Stimulated activated CD8-positive, alpha-beta memory T cell treated with anti-CD3 and anti-CD28 coated beads, Interleukin-4, amount 100 ng/mL, for 1 hour (primary cell): ENCODE measurements at places on chromosomes 12 and 14.

GRCh38 chr12:52238207-52238840 lies 5.3 kb downstream of the KRT7 start:
- DNase-seq, result no peak

GRCh38 chr14:74299061-74299545 lies 3.6 kb downstream of the ABCD4 start:
- DNase-seq, result no peak

DNA sequence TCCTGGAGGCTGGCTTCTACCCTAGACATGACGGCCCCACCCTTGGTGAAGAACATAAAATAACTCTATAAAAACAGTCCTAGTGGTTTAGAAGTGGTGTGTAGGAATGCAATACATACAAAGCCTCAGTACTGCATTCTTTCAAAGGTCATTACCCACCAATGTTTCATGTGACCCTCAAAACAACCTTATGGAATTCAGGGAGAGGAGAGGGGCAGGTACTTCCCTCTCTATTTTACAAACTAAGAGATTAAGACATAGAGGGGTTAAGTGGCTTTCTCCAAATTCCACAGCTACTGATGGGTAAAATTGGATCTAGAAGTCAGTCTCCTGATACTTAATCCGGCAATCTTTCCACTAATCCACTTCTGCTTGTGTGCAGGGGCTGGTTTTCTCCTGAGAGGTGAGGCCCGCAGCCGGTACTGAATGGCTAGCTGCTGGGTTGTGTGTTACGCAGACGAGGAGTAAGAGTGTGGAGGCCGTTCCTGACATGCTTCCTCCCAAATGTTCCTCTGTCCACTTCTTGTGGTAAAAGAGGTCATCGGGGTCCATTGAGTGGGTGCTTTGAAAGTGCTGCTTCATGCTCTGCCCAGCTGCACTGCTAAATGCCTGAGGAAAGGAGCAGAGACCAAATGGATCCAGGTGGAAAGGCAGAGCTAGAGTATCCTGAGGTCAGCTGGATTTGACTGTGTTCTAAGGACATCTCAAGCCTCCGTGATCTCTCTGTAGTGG lies 16.2 kb downstream of the SLC7A8 start:
- no peak for DNase-seq

DNA sequence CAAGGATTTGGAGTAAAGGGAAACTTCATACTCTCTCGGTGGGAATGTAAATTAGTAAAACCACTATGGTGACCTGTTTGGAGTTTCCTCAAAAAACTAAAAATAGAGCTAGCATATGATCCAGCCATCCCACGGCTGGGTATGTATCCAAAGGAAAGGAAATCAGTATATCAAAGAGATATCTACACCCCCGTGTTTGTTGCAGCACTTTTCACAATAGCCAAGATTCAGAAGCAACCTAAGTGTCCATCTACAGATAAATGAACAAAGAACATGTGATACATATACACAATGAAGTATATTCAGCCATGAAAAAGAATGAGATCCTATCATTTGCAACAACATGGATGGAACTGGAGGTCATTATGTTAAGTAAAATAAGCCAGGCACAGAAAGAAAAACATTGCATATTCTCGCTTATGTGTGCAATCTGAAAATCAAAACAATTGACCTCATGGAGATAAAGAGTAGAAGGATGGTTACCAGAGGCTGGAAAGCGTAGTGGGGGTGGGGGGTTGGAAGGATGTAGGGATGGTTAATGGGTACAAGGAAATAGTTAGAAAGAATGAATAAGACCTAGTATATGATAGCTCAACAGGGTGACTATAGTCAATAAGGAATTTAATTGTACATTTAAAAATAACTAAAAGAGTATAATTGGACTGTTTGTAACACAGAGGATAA lies 468.0 kb downstream of the BCAT1 start:
- DNase-seq, result no peak

GRCh38 chr12:5803532-5803931 lies 141.5 kb downstream of the ANO2 start:
- no peak for DNase-seq

GRCh38 chr12:78696267-78696666 lies 168.3 kb upstream of the SYT1 start:
- no peak for DNase-seq

DNA sequence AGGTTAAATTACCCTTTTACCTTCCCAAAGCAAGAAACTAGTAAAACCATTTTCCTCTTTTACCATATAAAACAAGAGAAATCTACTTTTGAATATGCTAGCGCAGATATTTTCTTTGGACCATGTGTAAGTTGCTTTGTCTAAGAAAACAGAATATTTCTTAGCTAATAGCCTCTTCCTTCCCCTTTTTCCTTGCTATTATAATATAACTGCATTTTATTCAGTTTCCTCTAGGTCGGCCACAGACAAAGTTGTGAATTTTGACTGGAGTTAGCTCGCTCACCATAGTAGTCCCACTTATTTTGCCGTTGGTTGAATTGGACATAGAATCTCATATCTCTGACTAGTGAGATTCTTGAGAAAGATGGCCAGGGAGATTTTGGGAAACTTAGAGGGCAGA lies 115.6 kb downstream of the PLEKHA5 start:
- no peak for DNase-seq

- no peak for DNase-seq
Observed at GRCh38 chr12:132154341-132154761, 10.1 kb downstream of the NOC4L start.

- DNase-seq, result peak; percentile 49
Observed at GRCh38 chr12:52156757-52157565, 34.9 kb downstream of the KRT80 start.
